ENCODE measurements at places on chromosomes 3 and 15.

DNA sequence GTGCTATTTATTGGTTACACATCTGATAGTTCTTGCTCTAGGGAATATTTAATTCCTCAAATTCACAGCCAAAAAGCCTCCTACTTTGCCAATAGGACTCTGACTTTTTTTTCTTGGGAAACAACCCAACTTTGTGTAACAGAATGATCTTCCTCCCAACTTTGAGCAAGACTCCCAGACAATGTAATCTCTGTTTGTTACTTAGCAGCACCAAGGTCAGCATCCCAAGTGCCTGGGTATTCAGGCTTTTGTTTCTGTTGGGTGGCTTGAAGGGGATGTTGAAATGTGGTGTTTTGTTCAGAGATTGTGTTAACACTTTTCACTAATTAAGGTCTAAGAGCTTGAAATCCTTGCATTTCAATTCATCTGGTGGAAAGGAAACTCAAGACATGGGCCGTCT lies 115.8 kb downstream of the ADAMTS9 start:
- DNase-seq = no peak

- DNase-seq = no peak
These were observed 707.8 kb upstream of the GOLIM4 start for GRCh38 chr3:168803536-168803935.

- no peak for DNase-seq
These were observed 82.1 kb upstream of the POMGNT2 start for GRCh38 chr3:43187836-43188479.

- peak; percentile 34 for DNase-seq
These were observed 43.3 kb downstream of the TLNRD1 start for GRCh38 chr15:81043935-81044575.

DNA sequence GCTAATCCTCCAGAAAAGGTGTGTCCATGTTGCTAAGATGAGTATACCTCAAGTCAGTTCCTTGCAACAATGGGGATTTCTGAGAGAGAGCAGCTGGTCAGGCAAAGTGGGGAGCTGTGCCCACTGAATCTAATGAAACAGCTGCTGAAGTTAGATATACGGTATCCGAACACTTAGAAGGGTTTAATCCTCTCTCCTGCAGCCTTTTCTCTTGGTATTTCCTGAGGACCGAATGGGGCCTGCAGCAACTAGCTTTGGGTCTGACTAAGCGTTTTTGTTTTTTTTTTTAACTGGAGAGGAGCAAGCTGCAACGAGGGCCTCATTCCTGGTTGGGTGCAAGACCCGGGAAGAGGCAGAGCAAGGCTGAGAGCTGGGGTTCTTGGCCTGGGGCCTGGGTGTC lies 37.6 kb upstream of the BNC1 start:
- no peak for DNase-seq
